ENCODE measurements at places on chromosomes 1 and 21.

- peak; percentile 41 for DNase-seq
Measured at GRCh38 chr21:25456672-25457071, 150.6 kb downstream of the MRPL39 start.

DNA sequence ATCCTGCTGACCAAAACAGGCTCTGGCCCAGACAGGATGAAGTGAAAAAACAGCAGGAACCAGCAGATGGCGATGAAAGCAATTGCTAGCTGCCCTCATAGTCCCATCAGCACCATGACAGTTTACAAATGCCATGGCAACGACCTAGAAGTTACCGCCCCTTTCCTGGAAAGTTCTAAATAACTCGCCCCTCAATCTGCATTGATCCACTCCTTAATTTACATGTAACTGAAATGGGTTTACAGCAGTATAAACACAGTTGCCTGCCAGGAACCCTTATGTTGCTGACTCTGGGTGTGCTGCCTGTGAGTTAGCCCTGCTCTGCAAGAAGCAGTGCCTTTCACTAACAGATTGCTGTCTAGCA is 65.5 kb upstream of the CR1L start:
- peak; percentile 20 for DNase-seq

DNA sequence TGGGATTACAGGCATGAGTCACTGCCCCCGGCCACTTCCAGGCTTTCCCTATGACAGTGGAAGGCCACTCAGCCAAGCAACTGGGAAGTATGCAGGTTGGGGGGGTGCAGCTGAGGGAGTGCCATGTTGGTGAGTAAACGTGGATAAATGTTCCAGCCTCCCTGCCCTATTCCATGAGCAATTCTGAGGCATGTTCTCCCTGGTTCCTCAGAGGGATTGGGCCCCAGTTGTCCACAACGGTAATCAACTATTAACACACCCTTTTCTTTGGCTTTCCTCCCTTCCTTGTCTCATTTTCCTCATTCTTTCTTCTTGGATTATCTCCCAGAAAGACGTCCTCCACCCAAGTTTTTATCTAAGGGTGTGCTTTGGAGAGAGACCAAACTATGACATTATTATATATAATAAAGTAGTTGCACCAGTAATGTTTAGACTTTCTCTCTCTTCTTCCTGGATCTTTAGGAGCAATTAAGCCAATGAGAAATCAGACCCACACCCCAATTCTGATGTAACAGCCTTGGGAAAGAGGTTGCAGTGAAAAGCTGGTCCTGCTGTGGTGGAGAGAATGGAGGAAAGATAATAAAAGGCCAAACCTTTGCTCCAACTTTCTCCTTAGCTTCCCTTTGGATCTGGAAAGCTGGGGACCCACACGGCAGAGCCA is 6.8 kb upstream of the SLAMF9 start:
- no peak for DNase-seq

DNA sequence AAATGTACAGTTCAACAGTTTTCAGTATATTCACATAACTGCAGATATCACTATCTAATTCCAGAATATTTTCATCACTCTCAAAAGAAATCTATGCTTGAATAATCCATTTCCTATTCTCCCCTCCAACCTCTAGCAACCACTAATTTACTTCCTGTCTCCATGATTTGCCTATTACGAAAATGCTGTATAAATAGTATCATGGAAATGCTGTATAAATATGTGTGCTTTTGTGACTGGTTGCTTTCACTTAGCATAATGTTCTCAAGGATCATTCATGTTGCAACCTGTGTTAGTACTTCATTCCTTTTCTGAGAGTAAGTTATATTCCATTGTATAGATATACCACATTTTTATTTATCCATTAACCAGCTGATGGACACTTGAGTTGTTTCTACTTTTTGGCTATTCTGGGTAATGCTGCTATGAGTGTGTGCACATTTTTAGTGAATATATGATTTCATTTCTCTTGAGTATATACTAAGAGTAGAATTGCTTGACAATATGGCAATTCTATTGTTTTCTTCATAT is 115.6 kb downstream of the TNFSF18 start:
- DNase-seq: no peak

DNA sequence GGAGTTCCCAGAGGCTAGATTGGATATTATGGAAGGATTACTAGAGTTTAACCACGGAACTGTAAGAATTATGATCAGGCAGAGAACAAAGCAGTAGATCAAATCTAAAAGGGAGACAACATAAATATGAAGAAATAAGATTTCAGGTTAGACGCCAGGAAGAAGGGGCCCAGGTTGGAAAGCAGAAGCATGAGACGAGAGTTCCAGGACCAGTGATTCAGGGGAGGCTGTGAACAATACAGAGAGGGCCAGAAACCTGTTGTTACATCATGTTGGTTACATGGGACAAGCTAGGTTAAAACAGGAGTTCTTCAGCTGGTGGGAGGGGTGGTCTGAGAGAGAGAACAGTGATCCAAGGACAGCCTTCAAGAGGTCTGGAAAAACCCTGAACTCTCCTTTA is 128.4 kb upstream of the MROH9 start:
- DNase-seq: no peak

DNA sequence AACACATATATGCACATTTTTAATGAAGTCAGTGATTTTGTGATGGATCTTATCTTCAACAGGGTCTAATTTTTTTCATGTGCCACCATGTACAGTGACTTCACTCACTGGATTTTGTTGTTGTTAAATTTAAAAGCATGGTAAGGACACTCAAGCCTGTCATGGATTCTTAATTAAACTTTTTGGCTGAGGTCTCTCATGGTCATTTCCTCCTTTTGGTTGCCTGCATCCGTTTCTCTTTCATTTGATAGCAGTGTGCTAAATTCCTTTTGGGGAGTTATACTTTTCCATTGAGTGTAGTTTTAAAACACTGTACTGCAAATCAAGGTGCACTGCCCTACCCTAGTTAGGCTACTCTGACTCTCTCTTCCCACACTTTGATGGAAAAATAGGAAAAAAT is 13.2 kb upstream of the CRB1 start:
- no peak for DNase-seq

All from CD8-positive, alpha-beta T cell (primary cell).